Ureter (tissue), 1 donor: ENCODE measurements at places on chromosomes 6 and 20. TPM values are rescaled to one million over a fixed set of nuclear protein-coding genes. Genes with fewer than 3 reads are reported as not detected.

Gene CD83
- total RNA-seq: 2.1 TPM

Gene BIRC7
- 0.60 TPM for total RNA-seq

Gene NT5E
- 22.8 TPM for total RNA-seq

Gene OR14J1
- total RNA-seq: not detected
